Stimulated activated CD4-positive, alpha-beta T cell treated with anti-CD3 and anti-CD28 coated beads, Interleukin-4, amount 100 ng/mL, for 4 hours (primary cell): ENCODE measurements at places on chromosomes 16 and 17.

GRCh38 chr16:25914357-25914962 lies 222.7 kb downstream of the HS3ST4 start:
- DNase-seq, result no peak

- DNase-seq, result no peak
Measured at GRCh38 chr17:28343491-28343932, 8.0 kb downstream of the TNFAIP1 start.

DNA sequence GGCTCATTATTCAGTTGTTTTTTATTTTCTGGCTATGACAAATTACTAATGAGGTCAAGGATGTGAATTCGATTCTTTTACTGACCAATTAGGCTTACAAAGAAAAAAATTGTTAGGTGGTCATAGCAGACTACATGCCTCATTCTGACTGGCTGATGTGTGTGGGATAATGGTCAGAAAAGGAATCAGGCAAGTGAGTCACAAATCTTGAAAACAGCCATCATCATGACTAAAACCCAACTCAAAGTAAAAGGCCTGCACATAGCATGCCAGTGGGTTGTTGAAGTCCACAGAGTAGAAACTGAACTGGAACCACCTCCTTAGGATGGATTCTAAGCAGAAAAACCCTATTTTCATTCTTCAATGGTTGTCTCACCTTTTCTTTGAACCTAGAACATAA lies 8.6 kb downstream of the RPGRIP1L start:
- DNase-seq, result no peak

DNA sequence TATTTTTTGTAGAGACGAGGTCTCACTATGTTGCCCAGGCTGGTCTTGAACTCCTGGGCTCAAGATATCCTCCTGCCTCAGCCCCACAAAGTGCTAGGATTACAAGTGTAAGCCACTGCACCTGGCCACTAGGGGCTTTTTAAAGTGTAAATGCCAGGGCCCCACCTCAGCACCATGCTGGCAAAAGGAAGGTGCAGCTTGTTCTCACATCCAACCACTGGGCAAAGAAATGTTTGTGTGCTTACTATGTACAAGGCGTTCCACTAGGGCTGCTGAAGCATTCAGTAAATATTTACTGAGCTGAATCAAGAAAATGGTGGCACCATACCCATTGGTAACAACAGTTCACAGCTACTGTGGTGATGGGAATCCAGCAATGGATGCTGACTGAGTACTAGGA lies 22.6 kb downstream of the COG1 start:
- no peak for DNase-seq

DNA sequence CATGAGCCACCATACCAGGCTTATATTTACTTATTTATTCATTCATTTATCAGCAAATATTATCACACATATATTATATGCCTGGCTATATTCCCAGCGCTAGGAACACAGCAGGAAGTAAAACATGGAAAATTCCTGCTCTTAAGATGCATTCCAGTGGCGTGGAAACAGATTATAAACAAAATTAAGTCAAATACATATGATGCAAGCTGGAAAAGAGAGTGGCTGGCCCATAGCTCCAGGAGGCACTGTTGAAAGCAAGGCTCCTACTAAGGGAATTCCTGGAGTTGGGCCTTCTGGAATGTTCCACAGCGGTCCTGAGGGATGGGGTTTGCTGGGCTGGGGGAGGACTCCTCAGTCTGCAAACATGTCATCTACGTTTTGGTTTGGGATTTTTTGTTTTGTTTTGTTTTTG lies 18.4 kb downstream of the ADCY9 start:
- DNase-seq, result no peak

DNA sequence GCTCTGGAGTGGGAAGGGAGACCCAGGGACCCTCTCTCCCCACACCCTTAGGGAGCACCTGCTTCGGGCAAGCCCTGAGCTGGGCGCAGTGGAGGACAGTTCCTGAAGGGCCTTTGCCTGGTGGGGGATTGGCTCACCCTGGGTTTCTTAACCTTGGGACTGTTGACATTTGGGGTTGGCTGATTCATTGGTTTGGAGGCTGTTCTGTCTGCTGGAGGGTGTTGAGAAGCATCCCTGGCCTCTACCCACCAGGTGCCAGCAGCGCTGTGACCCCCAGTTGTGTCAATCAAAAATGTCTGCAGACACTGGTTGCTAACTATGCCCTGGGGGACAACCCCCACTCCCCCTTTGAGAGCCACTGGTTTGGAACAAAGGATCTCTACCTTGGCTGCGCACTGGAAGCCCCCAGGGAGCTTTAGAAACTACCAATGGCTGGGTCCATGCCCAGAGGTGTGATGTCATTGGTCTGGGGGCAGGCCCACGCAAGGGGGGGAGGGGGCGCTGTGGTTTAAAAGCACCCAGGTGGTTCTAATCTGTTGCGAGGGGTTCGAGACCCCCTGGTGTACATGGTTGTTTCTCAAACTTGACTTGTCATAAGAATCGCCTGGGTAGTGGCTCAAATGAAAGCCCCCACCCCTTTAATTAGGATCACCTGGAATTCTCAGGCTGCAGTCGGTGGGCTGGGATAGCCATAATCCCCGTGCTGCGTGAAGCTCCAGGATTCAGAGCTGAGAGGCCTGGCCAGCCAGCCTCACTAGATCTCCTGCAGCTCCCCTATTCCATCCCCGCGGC lies 151.9 kb upstream of the GSE1 start:
- DNase-seq, result no peak

GRCh38 chr16:28958216-28958615 lies 7.5 kb downstream of the NFATC2IP start:
- no peak for DNase-seq

- peak; percentile 83 for DNase-seq
Measured at GRCh38 chr16:30567160-30567990, 4.1 kb downstream of the ZNF688 start.

DNA sequence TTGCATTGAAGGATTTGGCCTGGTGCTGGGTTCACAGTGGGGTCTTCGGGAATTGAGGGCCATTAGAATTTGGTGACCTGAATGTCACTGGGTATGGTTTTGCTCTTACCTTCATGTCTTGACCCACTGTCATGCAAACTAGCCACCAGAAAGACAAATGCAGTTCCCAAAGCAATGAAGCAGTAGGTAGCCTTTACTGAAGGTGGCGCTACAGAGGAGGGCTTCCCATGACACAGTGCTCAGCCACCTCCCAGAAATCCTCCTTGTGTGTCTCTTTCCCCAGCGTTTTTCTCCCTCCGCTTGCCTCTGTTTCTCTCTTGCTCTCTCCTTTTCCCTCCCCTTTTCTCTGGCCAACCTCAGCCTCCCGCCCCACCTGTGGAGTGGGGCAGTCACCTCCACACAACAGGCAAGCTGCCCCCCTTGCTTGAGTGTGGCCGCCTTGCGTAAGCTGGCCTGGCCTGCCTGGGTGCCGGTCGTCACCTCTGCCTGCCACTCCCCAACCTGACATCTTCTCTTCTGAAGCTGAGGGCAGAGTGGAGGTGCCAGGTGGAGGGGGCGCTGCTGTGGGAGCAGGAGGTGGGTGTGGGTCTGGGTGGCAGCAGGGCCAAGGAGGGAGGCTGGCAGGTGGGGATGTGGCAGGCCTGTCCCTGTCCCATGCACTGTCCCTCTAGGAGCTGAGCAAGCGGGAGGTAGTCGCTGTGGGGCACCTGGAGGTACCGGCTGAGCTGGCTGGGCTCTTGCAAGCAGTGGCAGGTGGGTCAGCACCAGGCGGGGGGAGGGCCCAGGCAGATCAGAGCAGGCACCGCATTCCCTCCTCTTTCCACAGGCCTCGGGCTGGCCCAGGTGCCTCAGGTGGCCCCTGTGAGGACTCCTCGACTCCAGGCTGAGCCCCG lies 34.7 kb downstream of the MYO15A start:
- DNase-seq, result no peak

GRCh38 chr16:48292452-48292851 lies 45.1 kb upstream of the ABCC11 start:
- no peak for DNase-seq

GRCh38 chr17:46136820-46137219 lies 56.4 kb downstream of the KANSL1 start:
- no peak for DNase-seq

DNA sequence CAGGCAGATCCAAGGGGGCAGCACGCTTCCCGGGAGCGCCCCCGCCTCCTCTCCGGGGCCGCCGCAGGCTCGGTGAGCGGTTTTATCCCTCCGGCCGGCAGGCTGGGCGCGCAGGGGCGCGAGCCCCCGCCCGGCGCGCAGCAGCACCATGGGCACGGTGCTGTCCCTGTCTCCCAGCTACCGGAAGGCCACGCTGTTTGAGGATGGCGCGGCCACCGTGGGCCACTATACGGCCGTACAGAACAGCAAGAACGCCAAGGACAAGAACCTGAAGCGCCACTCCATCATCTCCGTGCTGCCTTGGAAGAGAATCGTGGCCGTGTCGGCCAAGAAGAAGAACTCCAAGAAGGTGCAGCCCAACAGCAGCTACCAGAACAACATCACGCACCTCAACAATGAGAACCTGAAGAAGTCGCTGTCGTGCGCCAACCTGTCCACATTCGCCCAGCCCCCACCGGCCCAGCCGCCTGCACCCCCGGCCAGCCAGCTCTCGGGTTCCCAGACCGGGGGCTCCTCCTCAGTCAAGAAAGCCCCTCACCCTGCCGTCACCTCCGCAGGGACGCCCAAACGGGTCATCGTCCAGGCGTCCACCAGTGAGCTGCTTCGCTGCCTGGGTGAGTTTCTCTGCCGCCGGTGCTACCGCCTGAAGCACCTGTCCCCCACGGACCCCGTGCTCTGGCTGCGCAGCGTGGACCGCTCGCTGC lies 832 bp downstream of the CDK5R1 start:
- no peak for DNase-seq

GRCh38 chr16:20409398-20410120 lies at the start of gene ACSM5:
TSS of gene ACSM5 (plus strand) at chr16:20409534. CDS start at chr16:20411485, 1,951 bp downstream.
- no peak for DNase-seq

DNA sequence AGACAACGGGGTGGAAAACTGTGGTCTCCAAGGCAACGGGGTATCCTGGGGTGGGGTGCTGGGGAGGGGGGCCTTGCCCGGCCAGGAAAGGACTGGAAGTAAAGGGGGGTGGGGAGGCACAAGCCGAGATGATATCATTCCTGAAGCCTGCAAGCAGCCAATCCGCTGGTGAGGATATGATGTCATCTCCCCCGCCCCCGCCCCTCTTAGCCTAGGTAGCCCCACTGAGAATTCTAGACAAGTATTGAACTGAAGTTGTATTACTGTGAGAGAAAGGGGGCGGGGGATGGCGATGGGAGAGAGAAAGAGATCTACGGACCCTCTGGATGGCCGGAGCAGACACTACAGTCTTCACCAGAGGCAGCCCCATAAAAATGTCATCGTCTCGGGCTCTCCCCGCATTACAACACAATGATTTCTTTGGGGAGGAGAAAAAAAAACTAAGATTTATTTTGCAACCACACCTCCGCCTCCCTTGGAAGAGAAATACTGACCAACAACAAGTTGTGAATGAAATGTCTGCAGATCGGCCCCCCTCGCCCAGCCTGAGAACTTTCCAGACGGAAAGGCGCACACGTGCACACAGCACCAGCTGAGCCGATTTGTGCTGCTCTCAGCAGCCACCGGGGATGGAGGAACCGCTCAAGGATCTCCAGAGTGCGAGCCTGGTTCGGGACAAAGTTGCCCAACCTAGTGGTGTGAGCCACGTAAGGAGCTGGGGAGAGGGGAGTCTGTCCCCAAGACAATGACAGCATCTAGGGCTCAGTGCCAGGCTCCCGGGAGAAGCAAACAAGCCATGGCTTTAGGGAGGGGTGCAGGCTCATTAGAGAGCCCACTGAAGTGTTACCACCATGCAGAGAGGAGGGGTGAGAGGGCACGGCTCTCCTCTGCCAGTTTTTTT lies 222.1 kb downstream of the SOX9 start:
- no peak for DNase-seq

- DNase-seq, result no peak
Measured at GRCh38 chr17:40548982-40549685, 16.1 kb downstream of the CCR7 start.

- DNase-seq, result no peak
Measured at GRCh38 chr16:65372171-65372570, 250.3 kb upstream of the CDH11 start.

DNA sequence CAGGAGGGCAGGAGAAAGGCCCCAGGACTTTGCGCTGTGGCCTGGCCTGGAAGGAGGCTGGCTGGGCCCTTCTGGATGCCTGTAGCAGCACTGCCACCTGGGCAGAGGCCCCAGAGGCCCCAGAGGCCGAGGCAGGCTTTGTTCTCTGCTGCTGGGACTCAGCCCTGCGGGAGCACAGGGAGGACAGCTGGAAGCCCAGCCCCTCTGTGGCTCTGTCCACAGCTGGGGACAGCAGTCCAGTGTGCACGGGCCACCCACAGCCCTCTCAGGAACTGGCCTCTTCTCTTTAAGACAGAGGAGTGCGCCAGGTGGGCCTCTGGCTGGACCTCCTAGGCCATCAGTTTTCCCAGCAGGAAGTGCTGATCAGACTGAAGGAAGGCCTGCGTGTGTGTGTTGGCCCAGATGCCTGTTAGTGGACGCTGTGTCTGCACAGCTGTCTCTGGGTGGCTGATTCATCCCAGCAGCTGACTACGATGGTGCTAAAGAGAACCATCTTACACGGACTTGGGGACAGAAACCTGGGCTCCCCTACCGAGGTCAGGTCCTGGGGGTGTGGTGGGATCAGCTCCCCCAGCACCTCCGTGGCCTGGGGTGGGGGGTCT lies 26.9 kb upstream of the ZNF750 start:
- DNase-seq, result no peak

GRCh38 chr17:17737961-17738894 lies 57.0 kb downstream of the RAI1 start:
- no peak for DNase-seq

- no peak for DNase-seq
Measured at GRCh38 chr17:78046923-78047322, 81.6 kb downstream of the TMC6 start.

DNA sequence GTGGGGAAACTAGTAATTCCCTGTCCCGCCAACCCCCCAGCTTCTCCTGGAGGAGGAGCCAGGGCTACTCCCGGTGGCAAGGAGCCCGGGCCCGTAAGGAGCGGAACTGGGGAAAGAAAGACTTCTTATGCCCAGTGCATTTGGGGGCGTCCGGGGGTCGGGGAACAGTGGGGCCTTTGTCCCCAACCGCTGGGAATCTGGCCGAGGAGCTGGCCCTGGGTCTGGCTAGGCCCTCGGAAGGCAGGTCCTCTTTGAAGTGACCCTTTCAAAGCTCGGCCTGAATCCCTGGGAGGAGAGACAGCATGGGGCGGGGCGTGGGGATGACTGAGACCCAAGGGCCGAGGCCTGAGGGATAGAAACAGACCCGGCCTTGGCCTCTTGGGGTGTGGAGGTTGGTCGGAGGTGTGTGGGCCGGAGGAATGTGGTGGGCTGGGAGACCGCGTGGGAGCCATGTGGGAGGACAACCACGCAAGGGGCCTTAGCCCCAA lies 6.0 kb downstream of the ARHGAP23 start:
- no peak for DNase-seq

GRCh38 chr17:76382351-76382802 lies 2.0 kb upstream of the SPHK1 start:
- DNase-seq, result peak; percentile 36
